Mesenteric fat pad (tissue), 1 donor: ENCODE measurements at places on chromosomes 6 and 20. TPM values are rescaled to one million over a fixed set of nuclear protein-coding genes. Genes with fewer than 3 reads are reported as not detected.

DNA sequence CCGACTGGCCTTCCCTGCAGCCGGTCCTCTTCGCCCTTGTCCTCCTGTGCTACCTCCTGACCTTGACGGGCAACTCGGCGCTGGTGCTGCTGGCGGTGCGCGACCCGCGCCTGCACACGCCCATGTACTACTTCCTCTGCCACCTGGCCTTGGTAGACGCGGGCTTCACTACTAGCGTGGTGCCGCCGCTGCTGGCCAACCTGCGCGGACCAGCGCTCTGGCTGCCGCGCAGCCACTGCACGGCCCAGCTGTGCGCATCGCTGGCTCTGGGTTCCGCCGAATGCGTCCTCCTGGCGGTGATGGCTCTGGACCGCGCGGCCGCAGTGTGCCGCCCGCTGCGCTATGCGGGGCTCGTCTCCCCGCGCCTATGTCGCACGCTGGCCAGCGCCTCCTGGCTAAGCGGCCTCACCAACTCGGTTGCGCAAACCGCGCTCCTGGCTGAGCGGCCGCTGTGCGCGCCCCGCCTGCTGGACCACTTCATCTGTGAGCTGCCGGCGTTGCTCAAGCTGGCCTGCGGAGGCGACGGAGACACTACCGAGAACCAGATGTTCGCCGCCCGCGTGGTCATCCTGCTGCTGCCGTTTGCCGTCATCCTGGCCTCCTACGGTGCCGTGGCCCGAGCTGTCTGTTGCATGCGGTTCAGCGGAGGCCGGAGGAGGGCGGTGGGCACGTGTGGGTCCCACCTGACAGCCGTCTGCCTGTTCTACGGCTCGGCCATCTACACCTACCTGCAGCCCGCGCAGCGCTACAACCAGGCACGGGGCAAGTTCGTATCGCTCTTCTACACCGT is 6.1 kb downstream of the UBD start:
- no peak for DNase-seq

DNA sequence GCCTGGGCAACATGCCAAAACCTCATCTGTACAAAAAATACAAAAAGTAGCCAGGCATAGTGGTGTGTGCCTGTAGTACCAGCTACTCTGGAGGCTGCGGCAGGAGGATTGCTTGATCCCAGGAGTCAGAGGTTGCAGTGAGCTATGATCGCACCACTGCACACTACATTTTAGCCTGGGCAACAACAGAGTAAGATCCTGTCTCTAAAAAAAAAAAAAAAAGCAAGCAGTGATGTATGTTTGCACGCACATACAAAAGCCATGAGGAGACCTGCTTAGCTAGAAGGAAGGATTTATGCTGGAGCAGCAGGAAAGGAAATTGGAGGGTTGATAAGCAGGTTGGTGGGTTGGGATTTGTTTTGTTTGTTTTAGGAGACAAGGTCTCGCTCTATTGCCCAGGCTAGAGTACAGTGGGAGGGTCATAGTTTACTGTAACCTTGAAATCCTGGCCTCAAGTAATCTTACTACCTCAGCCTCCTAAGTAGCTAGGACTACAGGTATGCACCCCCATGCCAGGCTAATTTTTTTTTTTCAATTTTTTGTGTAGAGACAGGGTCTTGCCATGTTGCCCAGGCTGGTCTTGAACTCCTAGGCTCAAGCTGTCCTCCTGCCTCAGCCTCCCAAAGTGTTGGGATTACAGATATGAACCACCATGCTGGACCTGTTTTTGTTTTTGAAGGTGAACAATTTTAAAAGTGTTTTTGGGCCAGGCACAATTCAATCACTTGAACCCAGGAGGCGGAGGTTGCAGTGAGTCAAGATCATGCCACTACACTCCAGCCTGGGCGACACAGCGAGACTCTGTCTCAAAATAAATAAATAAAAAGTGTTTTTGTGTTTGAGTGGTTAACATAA is 4.0 kb downstream of the ZSWIM3 start:
- no peak for DNase-seq

GRCh38 chr20:51497542-51498467 is 44.7 kb downstream of the NFATC2 start:
- peak; percentile 83 for DNase-seq

GRCh38 chr6:94163877-94164276 is 744.5 kb upstream of the EPHA7 start:
- no peak for DNase-seq

DNA sequence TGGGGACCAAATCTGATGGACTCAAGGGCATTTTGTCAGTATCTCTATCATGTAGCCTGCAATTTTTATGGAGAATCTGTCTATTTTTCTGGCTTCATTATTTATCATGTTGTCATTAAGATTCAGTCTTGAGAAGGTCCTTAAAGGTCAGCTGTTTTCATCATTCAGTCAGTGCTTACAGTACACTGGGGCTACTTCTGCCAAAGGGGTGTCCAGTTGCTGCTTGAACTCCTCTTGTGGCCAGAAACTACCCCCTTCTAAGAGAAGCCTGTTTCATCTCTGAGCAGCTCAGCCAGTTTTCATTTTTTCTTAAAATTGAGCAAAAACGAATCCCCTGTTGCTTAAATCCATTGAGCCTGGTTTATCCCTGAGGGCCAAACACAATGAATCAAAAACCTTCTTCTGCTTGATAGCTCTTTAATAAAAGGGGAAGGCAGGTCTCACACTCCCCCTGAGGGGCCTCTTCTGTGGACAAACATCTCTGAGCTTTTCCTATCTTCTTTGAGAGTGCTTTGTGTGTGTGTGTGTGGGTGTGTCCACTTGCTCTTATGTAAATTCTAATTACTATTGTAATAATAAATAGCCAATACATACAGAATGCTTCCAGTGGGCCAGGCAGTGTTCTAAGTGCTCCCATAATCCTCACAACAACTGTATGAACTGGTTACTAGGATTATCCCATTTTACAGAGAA is 172.2 kb downstream of the PLCB1 start:
- no peak for DNase-seq

Gene SIRPB1
- 7.6 TPM for total RNA-seq

- DNase-seq: no peak
Observed at GRCh38 chr6:25166955-25167748, 112.0 kb upstream of the CARMIL1 start.

Gene ALDH5A1
- total RNA-seq: 11.5 TPM

Gene ABCC10
- 22.0 TPM for total RNA-seq

Gene POPDC3
- 9.7 TPM for total RNA-seq

DNA sequence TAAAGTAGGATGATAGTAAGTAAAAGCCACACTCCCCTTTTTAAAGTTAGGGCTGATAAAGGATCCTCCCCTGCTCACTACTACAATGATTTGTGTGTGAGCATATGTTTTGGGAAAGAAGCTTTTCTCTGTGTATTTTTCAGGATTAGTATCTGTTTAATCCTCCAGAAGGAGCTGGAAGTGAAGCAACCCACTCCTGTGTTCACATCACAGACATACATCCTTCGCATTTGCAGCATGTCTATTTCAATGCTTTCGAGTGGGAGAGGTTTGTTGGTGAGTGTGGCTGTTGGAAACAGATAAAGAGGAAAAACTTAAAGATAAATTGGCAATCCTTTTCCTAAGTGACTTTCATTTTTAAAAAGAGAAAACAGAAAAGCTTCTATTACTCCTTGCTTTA is 31.6 kb upstream of the RGS17 start:
- no peak for DNase-seq

Gene CGA
- not detected for total RNA-seq

GRCh38 chr6:92589996-92590395 is 829.4 kb downstream of the EPHA7 start:
- DNase-seq: no peak

- DNase-seq: no peak
Observed at GRCh38 chr6:112691289-112691688, 344.2 kb downstream of the RFPL4B start.

DNA sequence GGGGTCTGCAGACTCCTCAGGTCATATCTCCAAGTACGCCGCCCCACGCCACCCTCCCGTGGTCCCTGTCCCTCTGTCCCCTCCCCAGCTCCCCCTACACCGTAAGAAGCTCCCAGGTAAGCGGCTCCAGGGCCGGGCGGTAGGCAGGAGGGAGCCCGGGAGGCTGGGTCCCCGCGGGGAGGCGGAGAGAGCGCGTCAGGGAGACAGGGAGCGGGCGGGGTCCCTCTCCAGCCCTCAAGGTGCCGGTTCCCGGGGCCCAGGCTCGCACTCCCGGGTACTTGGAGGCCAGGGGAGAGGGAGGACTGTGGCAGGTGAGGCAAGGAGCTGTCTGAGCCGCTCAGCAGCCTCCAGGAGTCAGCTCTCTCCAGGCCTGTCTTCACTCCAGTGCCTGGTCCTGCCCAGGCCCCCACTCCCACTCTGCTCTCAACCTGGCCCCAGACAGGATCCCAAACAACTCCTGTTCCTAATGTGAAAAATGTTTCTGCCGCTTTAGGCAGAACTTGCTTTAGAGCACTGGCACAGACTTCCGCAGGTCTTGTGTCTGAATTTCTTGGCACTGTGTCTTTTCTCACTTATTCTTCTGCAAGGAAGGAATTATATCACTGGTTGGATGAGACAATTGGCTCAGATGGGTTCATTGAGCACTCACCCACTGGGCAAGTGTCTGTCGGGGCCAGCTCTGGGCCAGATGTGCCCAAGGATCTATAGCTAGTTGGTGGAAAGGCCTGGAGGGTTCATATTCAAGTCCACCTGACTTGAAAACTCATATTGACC is 36.6 kb downstream of the HLA-G start:
- DNase-seq: no peak

GRCh38 chr6:125009578-125009977 is 47.3 kb downstream of the RNF217 start:
- no peak for DNase-seq

DNA sequence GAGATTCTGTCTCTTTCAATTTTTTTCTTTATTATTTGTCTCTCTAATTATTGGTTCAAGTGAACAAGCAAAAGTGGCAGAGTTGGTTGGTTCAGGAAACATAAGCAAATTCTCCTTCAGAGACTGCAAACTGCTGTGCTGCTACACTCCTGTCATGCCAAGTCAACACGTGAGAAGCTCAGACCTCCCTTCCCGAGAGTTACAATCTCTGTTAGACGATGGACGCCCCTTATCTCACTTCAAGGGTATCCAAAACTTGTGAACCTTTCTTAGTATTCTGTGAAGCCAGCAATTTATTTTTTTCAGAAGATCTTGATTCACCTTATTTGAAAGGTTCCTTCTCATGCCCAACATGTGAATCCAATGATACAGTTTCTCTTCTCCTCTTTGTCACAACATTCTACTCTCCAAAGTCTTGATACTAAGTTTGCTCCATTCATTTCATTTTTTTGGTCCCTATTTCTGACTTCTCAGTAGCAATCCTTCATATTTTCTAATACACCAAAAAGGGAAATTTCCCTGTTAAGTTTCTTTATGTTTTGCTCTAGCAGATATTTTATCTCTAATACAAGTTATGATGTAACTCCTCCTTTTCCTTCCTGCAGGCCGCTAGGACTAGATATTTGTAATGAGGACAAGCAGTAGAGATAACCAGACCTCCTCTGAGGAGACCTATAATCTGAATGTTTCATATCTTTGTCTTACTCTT is 448.8 kb upstream of the CITED2 start:
- no peak for DNase-seq

DNA sequence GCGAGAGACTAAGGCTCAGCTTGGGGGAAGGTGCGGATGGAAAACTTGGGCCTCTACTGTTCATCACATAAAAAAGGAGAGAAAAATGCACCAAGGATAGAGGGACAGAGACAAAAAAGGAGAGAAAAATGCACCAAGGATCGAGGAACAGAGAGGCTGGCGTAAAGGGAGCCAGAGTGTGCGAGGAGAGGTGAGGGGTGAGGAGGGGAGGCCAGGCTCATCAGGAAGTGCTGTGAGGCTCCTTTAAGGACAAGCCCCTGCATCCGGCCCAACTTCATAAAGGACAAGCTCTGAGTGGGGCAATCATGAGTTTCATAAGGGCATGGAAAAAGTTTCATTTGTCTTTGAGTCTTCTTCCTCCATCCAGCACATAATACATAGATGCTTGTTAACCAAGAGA is 117.2 kb upstream of the NXT1 start:
- DNase-seq: no peak

- no peak for DNase-seq
Observed at GRCh38 chr6:73290435-73290834, 27.4 kb upstream of the KHDC1 start.

Gene DNMT3B
- 0.39 TPM for total RNA-seq

DNA sequence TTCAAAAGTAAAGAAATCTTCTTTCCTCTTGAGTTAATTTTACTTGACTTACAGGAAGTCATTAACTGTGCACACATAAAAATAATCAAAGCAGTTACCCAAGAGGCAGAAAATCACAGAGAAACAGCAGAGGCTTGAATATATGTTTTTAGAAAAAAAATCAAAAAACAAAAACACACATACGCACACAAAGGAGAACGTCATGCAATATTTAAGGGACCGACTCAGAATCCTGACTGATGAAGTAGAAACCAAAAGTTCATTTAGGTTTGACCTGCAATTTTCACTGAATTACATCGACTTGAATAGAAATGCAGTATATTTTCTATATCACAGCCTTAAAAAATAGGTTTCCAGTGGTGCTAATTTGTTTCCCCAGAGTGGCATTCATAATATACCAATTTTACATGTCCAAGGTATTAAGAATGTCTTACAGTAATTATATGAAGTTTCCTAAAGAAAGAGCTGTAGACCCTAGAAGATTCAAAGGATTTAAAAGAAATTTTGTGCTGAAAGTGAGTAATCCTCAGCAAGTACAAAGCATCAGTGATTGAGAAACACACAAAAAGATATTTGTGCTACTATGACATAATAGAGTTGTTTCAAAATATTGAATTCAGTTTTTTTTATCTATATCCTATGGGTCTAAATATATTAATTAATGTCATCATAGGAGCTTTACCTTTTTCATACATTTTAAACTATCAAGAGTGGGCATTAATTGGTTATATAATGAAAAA is 358.5 kb upstream of the RUNX2 start:
- DNase-seq: no peak

GRCh38 chr6:110446405-110446804 is 30.0 kb downstream of the SLC22A16 start:
- DNase-seq: no peak

GRCh38 chr6:103995571-103995970 is 864.1 kb downstream of the HACE1 start:
- no peak for DNase-seq

Gene TFAP2C
- total RNA-seq: 1.3 TPM

Gene CTCFL
- 0.16 TPM for total RNA-seq

- no peak for DNase-seq
Observed at GRCh38 chr6:20487669-20488375, 46.4 kb upstream of the CDKAL1 start.

Gene HS3ST5
- not detected for total RNA-seq

DNA sequence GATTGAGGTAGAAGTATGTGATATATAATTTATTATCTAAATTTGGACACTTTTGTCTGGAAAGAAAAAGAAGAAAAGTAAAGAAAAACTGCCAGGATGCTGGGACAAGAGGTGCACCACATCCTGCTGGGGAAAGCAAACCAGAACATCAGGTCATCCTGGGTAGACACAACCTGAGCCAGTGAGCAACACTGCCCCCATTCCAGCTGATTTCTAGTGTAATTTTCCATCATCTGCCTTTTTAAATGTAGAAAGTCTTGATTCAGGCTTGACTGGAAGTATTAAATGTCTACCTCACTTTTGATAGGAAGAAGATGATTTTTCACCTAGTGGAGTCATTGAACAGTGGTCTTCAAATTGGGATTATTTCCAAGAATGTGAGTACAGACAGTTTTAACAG is 1164.5 kb upstream of the CITED2 start:
- no peak for DNase-seq

- no peak for DNase-seq
Observed at GRCh38 chr20:13286052-13286451, 65.0 kb downstream of the ISM1 start.

GRCh38 chr20:57439432-57439831 is 48.2 kb downstream of the RBM38 start:
- DNase-seq: no peak

Gene OR2B2
- not detected for total RNA-seq

- no peak for DNase-seq
Observed at GRCh38 chr6:6758915-6759654, 170.6 kb downstream of the LY86 start.
